ENCODE measurements at places on chromosomes 12 and 14.

DNA sequence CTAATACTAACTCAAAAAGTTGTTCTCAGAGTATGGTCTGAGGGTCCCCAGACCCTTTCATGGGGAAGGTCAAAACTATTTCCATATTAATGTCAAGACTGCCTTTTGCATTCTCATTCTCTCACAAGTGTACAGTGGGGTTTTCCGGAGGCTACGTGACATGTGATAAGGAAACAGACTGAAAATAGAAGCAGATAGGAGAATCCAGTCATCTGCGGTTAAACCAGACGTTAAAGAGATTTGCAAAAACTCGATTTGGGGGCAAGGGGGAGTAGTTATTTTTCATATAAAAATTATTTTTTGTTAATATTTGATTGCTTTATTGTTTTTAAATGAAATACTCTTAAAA, 1.0 kb upstream of the NAP1L1 start:
- DNase-seq = no peak

DNA sequence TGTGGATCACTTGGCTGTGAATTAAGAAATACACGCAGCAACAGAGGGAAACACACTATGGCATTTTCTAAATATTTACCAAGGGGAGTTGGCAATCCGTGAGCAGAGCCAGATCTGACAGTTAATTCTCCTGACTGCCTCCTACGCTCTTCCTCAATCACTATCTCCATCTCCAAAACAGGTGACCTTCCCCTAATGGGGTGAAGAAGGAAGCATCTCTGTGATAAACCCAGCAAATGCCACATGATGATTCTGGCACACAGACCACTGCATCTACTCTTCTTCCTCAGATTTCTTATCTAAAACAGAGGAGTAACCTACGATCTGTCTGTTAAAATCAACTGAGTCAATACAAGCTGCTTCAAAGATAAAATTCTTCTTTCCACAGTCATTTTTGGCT, 4.4 kb downstream of the SPTB start:
- no peak for DNase-seq

DNA sequence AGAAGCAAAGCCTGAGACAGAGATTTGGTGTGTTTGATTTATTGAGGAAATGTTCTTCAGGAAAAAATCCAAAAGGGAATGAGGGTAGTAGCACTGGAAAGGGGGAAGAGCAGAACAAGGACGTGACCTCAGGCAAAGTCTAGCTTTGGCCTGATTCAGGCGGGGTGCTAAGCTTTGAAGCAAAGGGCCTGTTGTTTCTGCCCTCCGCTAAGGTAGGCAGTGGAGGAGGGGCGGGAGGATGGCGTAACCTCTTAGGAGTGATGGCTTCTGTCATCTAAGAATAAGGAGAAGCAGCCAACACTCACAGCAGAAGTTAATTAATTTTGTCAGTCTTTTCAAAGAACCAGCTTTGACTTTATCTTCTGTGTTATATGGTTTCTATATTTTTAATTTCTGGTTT, 20.4 kb downstream of the ABHD12B start:
- DNase-seq = no peak

- no peak for DNase-seq
Observed at GRCh38 chr14:96811265-96811664, 14.1 kb downstream of the VRK1 start.

- DNase-seq = no peak
Observed at GRCh38 chr12:28108599-28108998, 81.7 kb upstream of the CCDC91 start.

- no peak for DNase-seq
Observed at GRCh38 chr14:23128969-23129758, 10.1 kb upstream of the CEBPE start.

DNA sequence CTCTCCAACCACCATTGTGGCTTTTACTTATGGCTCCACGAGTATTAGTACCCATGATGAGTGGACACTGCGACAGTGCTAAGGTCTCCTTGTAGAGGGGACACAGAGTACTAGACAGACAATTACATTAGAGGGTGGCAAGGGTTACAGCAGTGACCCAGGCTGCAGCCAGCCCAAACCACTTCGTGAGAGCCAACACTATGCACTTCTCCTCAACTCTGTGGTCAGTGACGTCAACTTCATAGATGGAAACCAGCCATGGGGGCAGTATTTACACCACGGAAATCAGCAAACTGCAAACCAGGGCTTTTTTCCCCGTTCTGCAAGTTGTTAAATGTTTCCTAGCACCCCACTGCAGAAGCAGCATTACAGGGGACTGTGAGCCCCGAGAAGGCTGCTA, 61.6 kb upstream of the ZFP36L1 start:
- no peak for DNase-seq

DNA sequence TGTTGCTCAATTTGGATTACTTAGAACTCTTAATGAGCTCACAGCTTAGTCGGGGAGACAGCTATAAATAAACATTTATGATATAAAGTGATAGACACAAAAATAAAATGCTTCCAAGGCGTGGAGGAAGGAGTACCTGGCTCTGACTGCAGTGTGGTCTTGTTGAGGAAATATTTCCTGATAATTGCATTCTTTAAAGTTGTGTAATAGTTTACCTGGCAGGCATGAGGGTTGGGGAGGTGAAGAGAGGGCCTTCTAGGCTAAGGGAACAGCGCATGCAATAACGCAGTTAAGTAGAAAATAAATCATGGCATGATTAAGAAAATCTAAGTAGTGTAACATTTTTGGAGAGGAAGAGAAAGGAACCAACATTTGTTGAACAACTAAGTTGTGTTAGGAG, 260.5 kb upstream of the ATP2B1 start:
- no peak for DNase-seq

DNA sequence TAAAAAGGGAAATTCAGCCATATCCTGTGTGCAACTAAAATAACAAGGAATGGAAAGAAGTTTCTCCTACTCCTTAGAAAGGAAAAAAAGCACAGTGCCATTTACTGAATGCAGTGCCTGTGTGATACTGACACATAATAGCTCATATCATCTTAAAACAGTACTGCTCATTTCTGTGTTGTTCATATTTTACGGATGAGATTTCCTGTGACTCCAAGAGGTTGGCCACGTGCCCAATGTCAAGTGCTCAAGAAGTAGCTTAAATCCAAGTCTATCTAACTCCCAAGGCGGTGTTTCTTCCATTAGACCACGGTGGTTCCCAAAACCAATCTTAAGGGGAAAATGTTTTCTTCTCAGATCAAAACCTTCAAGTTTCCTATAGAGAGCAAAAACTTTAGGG, 20.0 kb downstream of the MAP3K9 start:
- DNase-seq = no peak

DNA sequence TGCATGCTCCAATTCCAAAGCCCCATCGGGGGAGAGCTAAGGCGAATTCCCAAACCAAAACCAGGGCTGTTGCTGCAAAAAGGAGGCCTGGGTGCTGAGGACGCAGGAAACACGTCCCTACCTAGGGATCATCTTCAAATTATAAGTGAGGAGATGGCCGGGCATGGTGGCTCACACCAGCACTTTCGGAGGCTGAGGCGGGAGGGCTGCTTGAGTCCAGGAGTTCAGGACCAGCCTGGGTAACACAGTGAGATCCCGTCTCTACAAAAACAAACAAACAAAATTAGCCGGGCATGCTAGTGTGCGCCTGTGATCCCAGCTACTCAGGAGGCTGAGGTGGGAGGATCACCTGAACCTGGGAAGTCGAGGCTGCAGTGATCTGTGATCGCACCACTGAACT, 143.2 kb downstream of the CALM1 start:
- DNase-seq = no peak

GRCh38 chr12:23139026-23139425, 514.1 kb downstream of the ETNK1 start:
- DNase-seq = no peak

DNA sequence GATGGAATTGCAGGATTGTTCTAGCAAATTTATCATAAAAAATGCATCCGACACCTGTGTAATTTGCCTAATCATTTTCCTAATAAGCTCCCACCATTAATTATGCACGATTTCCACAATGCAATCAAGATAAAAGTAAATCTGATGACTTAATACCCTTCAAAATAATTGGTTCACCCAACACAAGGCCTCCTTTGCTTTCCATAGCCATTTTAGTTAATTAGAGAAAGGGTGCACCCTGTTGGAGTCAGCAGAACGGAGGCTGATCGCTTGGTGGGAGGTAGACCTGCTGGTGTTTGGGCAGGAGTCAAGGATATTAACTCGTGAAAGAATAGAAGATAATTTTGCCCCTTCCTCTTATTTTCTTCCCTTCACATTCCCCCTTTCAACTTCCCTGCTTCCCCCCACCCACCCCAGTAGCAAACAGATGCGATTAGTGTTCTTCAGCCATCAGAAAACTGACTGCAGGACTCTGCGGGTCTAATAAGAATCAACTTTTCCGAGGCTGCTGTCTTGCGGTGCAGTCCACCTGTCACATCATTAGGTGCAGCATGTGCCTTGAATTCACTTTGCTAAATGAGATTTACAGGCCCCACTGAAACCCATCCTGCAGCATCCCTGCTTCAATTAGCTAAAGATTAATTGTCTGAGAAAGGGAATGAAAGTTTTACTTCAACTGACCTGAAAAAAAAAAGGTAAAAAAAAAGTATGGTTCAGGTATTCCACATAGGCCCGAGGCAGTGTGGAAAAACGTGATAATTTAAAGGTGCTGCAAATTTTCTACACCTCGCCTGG, 553.7 kb upstream of the LMO3 start:
- DNase-seq = no peak

GRCh38 chr14:89085231-89085731, 260.8 kb downstream of the TTC8 start:
- no peak for DNase-seq

GRCh38 chr12:24948757-24949722, at the start of gene BCAT1:
Gene BCAT1, minus strand, starts transcription at chr12:24949101. Its CDS starts 169 bp downstream, at chr12:24948932.
- DNase-seq = no peak

DNA sequence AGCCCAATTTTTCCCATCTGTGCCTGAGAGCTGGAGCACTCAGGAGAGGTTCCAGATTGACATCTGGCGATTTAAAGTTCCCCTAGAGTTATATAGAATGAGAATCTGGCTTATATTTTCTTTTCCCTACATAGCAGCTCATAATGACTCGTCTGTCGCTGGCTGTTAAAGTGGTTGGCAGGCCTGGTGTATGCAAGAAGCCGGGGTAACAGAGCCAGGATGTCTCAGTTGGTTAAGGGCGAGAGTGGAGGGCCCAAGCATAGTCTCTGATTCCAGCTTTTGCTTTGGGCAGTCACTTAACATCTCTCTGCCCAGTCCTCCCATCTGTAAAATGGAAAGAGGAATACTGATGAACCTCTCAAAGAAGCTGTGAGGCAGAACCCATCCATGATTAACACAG, 751.6 kb downstream of the NOVA1 start:
- no peak for DNase-seq

- no peak for DNase-seq
Observed at GRCh38 chr12:25694072-25694471, 141.0 kb upstream of the LMNTD1 start.

DNA sequence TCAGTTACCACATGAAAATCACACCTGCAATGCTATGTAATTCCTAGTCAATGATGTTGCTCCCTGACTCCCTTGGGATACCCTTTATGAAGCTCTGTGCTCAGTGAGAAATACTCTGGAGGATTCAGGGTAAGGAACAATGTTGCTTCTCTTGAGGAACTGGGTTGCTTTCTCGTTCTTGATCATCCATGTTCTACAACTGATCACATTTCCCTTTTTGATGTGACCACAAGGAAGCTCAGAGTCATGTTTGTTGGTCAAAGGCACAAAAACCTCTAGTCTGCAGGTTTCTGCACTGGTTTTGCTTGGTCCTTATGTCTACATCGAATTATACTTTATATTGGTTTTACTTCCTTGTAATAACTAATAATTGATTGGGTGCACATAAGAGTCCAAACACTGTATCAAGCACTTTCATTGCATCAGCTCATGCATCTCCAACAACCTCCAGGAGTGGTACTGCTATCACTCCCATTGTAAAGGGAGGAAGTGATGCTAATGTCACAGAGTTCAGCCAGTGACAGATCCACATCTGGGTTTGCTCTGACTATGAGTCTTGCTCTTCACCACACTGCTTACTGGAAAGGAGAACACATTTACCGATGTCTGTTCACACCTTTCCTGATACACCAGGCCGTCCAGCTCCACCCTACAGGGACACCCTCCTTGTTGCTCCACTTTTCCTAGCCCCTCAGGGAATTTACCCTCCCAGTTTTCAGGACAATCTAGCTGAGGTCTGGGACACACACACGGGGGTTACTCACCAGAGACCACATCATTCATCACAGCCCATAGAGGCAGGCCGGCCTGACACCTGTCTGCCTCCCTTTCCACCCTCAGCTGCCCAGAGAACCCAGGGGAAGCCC, 41.0 kb downstream of the CMKLR1 start:
- no peak for DNase-seq

DNA sequence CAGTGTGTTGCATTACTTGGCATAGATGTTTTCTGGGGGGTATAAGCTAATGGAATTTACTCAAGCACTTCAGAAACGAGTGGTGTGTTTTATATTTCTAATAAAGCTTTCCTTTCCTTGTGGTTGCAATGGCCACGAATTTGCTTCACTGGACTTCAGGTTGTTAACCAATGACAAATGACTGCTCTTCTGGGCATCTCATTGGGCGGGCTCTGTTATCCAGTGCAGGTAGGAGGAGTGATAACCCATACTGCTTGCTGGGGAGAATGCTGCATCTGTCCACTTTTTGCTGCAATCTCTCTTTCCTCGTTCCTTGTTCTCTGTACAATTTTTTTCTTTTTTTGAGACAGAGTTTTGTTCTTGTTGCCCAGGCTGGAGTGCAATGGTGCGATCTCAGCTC, 80.0 kb upstream of the RPH3A start:
- no peak for DNase-seq

DNA sequence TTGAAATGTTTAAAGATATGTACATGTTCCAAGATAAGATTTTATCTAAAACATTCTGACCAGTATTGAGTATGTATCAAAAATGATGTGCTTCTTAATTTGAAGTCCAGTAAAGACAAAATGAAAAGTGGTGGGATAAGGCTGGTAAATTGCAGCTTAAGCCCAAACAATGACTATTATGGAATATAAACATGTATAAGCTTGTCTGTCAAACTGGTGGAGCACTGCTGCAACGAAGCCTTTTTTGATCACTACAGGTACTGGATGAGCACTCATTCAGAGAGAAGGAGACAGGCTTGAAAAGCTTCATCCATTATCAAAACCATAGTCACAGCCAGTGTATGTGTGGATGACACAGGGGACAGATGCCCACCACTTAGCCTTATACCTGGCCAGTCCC, 138.4 kb downstream of the ATP23 start:
- no peak for DNase-seq

DNA sequence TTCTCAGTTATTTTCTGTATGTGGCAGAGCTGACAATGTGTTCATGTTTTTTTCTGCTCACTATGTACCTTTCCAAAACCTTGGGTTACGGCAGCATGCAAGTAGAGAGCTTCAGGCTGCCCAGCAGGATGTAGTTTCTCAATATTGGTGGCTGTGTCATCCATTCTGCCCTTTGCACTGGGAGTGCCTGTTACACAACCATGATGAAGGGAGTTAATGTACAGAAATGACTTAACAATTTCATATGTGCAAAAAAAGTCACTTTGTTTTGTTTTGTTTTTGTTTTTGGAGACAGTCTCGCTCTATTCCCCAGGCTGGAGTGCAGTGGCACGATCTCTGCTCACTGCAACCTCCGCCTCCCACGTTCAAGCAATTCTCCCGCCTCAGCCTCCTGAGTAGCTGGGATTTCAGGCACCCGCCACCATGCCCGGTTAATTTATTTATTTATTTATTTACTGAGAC, 6.1 kb upstream of the CNIH1 start:
- DNase-seq = no peak

- DNase-seq = no peak
Observed at GRCh38 chr12:132021031-132021871, 71.5 kb downstream of the EP400 start.

All from activated T-helper 1 cell treated with anti-CD3 and anti-CD28 coated beads, Interleukin-2, amount 50 U/mL, for 16 hours (primary cell).